ENCODE measurements at places on chromosomes 4 and X. TPM values are rescaled to one million over a fixed set of nuclear protein-coding genes. Genes with fewer than 3 reads are reported as not detected.

MAGEC2 gene
- not detected for total RNA-seq

MSL3 gene
- total RNA-seq: 12.9 TPM

FGD1 gene
- 19.5 TPM for total RNA-seq

TRIML2 gene
- total RNA-seq: not detected

TMSB15C gene
- total RNA-seq: 2.5 TPM

AMTN gene
- not detected for total RNA-seq

NAP1L2 gene
- total RNA-seq: under 0.01 TPM

ODAM gene
- not detected for total RNA-seq

ZAR1 gene
- not detected for total RNA-seq

ZNF185 gene
- total RNA-seq: 25.1 TPM

Measured in mesangial cell (primary cell).